ENCODE measurements at places on chromosomes 11 and 22.

GRCh38 chr11:46279126-46280099 is 2.0 kb downstream of the CREB3L1 start:
- DNase-seq: no peak

DNA sequence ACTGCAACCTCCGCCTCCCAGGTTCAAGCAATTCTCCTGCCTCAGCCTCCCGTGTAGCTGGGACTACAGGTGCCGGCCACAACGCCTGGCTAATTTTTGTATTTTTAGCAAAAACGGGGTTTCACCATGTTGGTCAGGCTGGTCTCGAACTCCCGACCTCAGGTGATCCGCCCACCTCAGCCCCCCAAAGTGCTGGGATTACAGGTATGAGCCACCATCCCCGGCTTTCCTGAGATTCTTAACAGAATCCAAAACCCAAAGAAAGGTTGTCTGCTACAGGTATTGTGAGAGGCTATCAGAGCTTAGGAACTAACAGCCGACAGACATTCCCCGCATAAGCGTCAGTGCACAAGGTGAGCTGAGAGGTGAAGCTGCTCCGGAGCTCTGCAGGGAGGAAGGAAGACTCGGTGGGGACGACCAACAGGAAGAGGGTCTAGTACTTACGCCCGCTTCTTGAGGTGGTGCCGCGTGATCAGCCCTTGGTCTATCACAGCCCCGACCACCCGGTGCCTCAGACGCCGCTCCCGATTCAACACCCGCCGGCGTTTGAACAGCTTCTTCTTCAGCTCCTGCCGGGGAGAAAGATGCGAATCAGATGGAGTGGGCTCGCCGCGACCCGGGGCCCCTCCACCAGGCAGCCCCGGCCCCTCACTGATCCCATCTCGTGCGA is 470 bp downstream of the C11orf98 start:
- peak; percentile 56 for DNase-seq

GRCh38 chr11:69498614-69499175 is 17.2 kb downstream of the LINC01488 start:
- no peak for DNase-seq

DNA sequence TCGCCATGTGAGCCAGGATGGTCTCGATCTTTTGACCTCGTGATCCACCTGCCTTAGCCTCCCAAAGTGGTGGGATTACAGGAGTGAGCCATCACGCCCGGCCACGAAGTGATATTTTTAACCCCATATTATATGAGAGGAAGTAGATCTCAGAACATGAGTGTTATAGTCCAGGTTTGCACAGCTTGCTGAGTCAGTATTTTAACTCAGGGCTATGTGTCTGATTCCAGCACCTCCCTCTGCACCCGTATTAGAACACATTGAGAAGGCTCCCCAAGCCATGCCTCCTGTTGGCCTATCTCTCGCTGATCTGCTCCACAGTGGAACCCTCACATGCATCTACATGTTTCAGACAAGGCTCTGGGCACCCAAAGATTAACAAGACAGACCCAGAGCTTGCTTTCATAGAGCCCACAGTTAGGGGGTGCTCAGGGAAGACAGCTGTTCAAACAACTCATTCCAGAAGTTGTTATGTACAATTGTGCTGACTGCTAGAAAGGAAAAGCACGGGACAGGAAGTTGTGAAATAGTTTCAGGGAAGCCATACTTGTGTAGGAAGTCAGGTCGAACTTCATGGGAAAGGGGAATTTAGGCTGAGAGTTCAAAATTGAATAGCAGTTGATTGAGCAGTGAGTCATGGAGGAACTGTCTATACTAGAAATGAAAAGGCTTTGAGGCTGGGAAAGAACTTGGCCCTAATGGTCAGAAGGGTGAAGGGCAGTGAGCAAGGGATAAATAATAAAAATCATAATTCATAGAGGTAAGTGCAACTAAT is 49.3 kb upstream of the CLPB start:
- DNase-seq: no peak

- DNase-seq: no peak
Observed at GRCh38 chr11:27018902-27019529, 21.6 kb upstream of the BBOX1 start.

DNA sequence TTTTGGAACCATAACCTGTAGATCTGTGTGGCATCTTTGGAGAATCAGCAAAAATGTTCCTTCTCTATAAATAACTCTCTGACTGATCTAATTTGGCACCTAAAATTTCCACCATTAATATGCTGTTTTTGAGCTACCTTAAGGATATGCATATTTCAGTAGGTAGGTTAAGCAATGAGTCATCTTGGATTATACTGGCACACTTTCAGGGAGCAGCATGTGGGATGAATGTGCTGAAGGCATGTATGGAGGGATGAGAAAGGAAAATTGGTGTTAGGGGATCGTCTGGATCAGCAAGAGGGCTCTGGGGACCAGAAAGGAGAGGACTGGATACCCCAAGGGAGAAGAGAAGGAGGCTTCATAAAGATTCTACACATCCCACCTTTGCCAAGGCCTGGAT is 44.6 kb upstream of the ELF5 start:
- no peak for DNase-seq

- DNase-seq: no peak
Observed at GRCh38 chr11:35349897-35350296, 69.5 kb downstream of the SLC1A2 start.

GRCh38 chr22:20748731-20749428 is 25.0 kb upstream of the SERPIND1 start:
- no peak for DNase-seq

DNA sequence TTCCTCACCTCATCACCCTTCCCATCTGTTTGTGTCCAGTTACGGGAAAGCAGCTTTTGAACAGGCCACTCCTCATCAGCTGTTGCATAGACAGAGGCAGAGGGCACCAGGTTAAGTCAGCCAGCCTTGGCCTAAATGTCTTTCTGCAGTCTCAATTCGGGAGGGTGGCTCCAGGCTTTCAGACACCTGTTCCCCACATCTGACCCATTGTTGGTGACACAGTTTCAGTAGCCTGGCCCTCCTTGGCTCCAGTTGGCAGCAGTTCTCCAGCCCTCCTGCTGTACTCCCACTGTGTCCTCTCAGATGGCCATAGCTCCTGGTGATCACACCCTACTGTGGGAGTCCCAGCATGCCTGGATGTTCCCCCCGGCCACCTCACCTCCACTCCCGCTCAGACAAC is 70.8 kb upstream of the MYOD1 start:
- DNase-seq: no peak

DNA sequence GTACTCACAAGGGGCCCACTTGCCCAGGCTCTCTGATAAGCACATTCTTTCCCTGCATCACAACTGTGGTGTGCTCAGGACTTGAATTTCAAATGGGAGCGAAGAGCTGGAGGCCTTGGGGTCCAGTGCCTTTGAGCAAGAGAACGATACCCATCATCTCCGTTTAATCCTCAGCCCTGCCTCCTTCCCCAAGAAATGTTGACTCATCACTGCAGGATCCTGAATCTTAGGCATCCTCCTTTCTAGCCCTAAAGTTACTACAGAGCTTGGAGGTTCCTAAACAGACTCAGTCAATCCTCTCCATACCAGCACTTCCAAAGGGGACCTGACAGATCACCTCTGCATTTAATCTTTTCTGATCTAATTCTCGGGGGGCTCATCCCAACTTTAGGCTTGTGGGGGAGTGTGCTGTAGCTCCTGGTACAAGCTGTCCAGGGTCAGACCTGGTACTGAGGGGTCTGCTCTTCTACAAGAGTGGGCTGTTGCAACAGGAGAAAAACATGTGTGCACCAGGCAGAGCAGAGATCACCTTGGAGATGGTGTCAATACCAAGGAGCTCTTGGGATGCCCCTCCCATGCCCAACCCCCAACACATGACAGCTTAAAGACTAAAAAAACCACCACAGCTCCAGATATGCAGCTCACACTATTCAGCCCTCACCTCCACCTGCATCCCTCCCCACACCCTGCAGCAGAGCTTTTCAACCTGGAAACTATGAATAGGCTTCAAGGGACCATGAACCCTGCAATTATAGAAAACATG is 3.9 kb upstream of the PRG2 start:
- DNase-seq: no peak

DNA sequence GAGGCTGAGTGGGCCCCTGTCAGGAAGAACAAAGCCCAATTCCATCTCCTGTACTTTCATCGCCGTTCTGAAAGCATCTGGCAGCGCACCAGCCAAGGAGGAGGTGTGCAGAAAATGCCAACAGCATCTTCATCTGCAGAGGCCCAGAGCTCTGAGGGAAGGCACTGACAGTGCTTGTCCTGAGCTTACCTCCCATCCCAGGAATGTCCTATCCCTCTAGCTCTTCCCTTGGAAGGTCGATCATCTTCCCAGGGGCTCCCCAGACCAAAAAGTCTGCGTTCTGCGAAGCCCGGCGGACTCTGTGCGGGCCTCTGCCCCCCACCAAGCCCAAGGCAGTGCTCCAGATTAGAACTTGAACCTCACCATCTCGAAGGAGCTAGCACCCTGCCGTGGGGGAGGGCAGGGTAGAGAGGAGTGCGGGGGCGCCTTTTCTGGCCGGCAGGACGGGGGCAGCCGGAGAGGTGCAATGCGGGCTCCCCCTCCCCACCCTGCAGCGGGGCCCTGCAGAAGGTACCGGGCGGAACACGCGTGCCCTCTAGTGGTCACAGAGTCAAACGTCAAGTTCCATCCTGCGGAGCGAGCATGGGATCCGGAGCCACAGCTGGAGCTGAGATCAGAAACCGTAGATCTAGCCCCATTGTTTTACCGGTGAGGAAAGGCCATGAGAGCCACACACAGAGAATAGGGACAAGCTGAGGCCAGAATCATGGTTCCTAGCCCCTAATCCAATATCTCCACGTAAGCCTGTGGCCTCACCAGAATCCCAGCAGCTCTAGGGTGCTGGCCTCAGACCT is 5.0 kb downstream of the SCN2B start:
- DNase-seq: peak; percentile 48
